Breast epithelium (tissue), 4 donors: ENCODE measurements at places on chromosomes 11 and 22. TPM values are rescaled to one million over a fixed set of nuclear protein-coding genes. Genes with fewer than 3 reads are reported as not detected.
A peak's percentile ranks its signal among the peaks of the same experiment; 100 is the strongest.

DNA sequence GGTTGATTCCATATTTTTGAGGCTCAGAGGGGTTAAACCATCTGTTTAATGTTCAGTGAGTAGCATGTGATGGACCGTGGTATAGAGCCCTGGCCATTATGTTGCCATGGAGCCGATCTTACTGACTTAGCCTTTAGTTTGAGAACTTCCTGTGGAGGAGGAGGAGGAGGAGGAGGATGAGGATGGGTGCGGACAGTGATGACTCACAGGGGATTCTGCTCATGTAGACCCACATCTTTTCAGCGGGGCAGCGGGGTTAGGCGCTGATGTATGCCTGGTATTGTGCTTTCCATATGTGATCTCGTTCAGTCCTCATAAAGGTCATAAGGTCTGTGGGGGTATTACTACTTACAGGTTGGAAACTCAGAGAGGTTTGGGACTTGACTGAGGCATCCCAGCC is 13.9 kb downstream of the STX3 start:
- no peaks in the 10 kb centered on the region for H3K27me3 ChIP-seq
- no peaks in the 10 kb centered on the region for H3K36me3 ChIP-seq
- no peak for DNase-seq
- H3K4me3 ChIP-seq: no peak overlapping the region
- no peaks in the 10 kb centered on the region for H3K4me1 ChIP-seq
- H3K27ac ChIP-seq: no peak overlapping the region

GRCh38 chr11:65424205-65425104 is 1.9 kb downstream of the NEAT1 start:
- DNase-seq: peak; percentile 67
- H3K36me3 ChIP-seq: no peaks in the 10 kb centered on the region
- H3K27ac ChIP-seq: peak overlapping the region; percentile 100

- H3K27ac ChIP-seq: no peak overlapping the region
- no peaks in the 10 kb centered on the region for H3K4me1 ChIP-seq
- H3K27me3 ChIP-seq: no peaks in the 10 kb centered on the region
- no peak overlapping the region for H3K4me3 ChIP-seq
- H3K36me3 ChIP-seq: no peaks in the 10 kb centered on the region
- peak; percentile 12 for DNase-seq
Observed at GRCh38 chr11:130215531-130216220, 56.1 kb downstream of the ST14 start.

- H3K4me1 ChIP-seq: peaks cover 10% of the 10 kb centered on the region
- no peaks in the 10 kb centered on the region for H3K27me3 ChIP-seq
- H3K27ac ChIP-seq: peak overlapping the region; percentile 83
Observed at GRCh38 chr22:35638410-35638809, 9.8 kb upstream of the APOL6 start.

Gene POLR2L
- 126 TPM for total RNA-seq

GRCh38 chr11:116657842-116658825 is 114.7 kb downstream of the BUD13 start:
- peaks cover 15% of the 10 kb centered on the region for H3K27me3 ChIP-seq
- no peaks in the 10 kb centered on the region for H3K4me1 ChIP-seq
- no peak for DNase-seq
- H3K36me3 ChIP-seq: no peaks in the 10 kb centered on the region
- no peak overlapping the region for H3K27ac ChIP-seq
- no peak overlapping the region for H3K4me3 ChIP-seq

- H3K27me3 ChIP-seq: no peaks in the 10 kb centered on the region
- no peak for DNase-seq
- no peaks in the 10 kb centered on the region for H3K36me3 ChIP-seq
- no peak overlapping the region for H3K27ac ChIP-seq
- H3K4me3 ChIP-seq: no peak overlapping the region
Observed at GRCh38 chr11:112882494-112883381, 78.5 kb upstream of the NCAM1 start.

Gene SULT4A1
- total RNA-seq: 2.9 TPM
